Cerebellar cortex (tissue), 1 donor: ENCODE measurements at places on chromosomes 13 and 19.

GRCh38 chr13:33611121-33611805 is 206.7 kb upstream of the RFC3 start:
- DNase-seq, result peak; percentile 72

GRCh38 chr13:111139452-111139851 is 24.3 kb downstream of the ARHGEF7 start:
- no peak for DNase-seq

GRCh38 chr13:97306645-97307044 is 84.5 kb downstream of the MBNL2 start:
- DNase-seq, result no peak

GRCh38 chr13:76994281-76994680 is 2.4 kb downstream of the CLN5 start:
- DNase-seq, result no peak

GRCh38 chr13:50855681-50856080 is 12.2 kb upstream of the DLEU7 start:
- no peak for DNase-seq

DNA sequence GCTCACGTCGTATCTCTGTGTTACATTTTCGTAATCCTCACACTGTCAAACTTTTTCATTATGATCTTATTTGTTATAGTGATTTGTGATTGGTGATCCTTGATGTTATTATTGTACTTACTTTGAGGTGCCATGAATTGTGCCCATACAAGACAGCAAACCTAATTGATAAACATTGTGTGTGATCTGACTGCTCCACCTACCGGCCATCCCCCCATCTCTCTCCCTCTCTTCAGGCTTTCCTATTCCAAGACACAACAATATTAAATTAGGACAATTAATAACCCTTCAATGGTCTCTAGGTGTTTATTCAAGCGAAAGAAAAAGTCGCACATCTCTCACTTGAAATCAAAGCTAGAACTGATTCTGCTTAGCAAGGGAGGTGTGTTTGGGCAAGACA is 349.3 kb downstream of the RBM26 start:
- DNase-seq, result no peak

- DNase-seq, result no peak
These were observed 11.3 kb downstream of the DPY19L3 start for GRCh38 chr19:32416749-32417456.

DNA sequence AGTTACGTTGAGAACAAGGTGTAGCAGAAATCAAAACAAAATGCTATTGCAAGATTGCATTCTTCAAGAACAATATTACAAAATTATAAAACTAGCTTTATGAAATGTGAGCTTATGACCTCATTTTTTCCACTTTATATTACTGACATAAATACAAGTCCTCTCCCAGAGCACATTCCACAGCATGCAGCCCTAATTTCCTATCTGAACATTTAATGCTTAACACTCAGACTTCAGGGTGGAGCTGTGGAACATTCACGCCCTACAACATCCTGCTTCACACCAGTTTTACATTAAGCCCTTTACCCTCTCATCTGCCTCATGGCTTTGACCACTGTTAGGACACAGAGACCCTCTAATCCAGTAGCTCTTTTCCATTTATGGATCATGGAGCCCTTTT is 65.5 kb downstream of the EPSTI1 start:
- DNase-seq, result no peak

DNA sequence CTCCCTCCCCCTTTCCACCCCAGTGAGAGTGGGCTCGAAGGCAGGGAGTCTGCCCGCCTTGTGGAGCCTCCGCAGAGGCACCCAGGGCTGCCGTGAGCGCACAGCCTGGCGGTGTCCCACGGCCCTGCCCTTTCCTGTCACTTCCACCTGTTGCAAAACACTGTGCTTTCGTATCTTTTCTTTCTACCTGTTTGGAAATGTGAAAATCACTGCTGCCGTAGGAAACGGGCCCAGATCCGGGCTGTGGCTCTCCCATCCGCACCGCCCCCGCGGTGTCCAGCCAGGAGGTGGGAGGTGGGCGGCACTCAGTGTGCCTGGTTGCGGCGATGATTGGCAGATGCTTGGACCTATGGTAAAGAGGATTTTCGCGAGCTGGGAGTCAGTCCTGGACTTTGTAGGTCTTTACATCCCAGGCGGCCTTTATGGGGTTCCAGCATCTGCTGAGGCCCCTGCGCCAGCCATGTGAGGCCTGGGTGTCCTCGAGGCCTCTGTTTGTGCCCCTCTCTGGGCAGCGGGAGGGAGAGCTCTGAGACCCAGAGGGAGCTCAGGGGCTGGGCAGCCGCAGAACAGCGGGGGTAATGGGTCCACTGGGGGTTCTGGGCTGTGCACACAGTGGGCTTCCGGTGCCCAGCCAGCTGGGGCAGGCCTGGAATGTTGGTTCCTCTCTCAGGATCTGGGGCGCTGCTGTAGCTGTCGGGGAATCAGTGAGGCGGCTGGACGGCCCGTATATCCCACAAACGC is 6.1 kb downstream of the STK11 start:
- no peak for DNase-seq

DNA sequence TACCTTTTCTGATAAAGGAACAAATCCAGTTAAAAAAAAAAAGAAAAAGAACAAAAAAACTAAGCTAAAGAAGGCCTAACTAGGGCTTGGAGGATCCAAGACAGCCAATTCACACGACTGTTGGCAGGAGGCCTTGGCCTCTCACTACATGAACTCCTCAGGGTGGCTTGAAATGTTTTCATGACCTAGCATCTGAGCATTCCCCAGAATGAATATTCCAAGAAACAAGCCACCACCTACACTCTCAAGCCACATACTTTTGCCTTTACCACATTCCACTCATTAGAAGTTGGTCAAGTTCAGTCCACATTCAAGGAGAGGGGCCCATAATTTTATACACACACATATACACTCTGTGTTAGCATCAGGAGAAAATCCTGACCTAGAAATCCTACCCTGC is 97.6 kb upstream of the SIAH3 start:
- no peak for DNase-seq

- no peak for DNase-seq
These were observed 31.8 kb downstream of the PIP5K1C start for GRCh38 chr19:3668331-3669081.

- no peak for DNase-seq
These were observed 18.9 kb upstream of the CLDN10 start for GRCh38 chr13:95533545-95534160.

DNA sequence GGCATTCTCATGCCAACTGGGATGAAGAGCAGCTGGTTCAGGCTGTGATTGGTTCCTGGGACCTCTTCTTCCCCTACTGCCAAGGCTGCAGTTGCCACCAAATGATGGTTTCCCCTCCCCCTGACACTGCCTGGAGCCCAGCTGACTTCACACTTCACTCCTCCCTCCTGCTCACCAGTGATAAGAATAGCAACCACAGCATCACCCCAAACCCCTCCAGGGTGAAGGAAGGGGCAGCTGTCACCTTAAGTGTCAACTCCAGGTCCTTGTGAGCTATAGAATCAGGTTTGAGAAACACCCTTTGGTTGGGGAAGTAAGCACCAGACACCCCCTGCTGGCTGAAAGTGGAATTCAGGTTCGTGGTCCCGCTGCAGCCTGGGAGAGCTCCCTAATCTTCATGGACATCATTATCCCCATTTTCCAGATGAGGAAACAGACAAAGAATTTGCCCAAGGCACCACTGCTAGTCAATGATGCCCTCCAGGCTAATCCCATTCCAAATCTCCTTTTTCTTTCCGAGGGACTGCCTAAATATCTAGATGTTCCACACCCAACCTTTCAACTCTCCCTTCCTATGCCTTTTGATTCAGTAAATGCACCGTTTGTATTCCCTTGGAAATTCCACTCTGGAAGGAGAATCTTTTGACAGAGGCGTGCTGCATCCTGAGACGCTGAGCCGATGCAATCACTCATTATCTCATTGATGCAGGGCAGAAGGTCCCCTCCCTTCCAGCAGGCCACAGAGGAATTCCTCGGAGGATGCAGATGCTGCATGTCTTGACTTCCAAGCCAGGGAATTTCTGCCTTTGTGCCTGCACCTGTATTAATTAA is 50.6 kb upstream of the UQCRFS1 start:
- peak; percentile 38 for DNase-seq

GRCh38 chr13:25630329-25630900 is 258.6 kb downstream of the ATP8A2 start:
- DNase-seq, result peak; percentile 27

DNA sequence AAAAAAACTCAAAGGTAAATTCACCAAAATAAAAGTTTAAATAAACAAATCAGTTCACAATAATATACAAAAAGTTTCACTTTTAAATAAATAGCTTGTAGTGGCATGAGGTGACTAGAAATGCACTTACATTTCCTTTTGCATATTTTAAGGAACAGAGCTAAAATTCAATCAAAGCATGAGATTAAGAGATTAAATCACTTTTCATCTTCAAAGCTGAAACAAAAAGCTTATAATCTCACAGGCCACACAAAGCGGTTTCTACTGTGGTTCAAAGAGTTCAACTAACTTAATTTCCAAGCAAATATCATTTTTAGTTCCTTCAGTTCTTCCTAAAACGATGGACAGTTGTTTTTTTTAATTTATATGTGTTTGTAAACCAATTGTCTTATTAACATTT is 38.9 kb downstream of the TSC22D1 start:
- no peak for DNase-seq

DNA sequence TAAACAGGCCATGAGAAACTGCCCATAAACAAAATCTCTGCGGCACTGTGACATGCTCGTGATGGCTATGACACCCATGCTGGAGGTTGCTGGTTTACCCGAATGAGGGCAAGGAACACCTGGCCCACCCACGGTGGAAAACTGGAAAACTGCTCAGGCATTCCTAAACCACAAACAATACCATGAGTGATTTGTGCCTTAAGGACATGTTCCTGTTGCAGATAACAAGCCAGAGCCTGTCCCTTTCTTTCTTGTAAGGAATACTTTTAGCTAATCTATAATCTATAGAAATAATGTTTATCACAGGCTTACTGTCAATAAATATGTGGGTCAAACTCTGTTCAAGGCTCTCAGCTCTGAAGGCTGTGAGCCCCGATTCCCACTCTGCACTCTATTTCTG is 12.1 kb downstream of the ZNF561 start:
- DNase-seq, result no peak

DNA sequence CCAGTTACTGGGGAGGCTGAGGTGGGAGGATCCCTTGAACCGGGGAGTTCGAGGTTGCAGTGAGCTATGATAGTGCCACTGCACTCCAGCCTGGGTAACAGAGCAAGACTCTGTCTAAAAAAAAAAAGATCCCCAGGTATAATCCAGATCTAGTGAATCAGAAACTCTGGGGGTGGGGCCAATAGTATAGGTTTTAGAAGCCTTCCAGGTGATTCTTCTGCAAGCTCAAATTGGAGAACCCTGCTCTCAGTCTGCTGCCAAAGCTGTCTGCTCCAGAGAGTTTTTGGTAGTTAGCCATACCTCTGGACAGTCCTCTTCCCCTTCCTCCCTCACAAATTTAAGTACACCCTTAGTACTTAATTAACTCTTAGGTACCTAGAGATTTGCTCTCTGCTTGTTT is 28.0 kb downstream of the SERP2 start:
- DNase-seq, result no peak

DNA sequence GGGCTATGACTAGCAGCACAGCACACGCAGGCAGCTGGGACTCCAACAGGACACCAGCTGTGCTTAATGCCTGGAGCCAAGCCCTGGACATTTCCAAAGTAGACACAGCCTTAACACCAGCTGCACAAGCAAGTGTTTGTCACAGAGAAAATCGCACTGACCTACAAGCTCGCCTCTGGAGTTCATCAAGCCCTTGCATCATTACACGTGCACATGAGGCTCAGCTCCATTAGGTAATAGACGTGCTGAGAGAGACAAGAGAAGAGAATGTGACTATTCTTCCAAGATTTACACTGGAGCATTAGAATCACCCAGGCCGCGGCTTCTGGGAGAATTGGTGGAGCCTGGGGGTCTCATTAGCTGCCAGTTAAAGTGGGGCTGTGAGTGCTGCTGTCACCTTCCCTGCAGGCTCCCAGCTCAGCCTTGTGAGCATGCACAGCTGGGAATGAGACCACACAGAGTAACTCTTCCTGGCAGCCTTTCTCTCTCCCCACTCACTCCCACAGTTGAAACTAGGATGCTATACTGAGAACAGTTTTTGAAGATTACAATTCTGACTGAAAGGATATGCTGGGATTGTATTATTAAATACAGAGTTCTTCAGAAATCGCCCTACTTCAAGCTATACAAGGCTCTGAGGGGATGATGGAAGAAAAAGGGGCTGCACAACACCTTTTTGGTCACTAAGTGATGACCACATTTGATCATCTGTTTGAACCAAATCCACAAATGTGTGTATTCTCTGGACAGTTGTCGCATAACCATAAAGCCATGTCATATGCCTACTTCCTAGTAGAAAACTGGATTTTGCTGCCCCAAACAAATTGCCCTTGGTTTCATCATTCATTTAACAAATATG is 10.5 kb downstream of the STOML3 start:
- no peak for DNase-seq

DNA sequence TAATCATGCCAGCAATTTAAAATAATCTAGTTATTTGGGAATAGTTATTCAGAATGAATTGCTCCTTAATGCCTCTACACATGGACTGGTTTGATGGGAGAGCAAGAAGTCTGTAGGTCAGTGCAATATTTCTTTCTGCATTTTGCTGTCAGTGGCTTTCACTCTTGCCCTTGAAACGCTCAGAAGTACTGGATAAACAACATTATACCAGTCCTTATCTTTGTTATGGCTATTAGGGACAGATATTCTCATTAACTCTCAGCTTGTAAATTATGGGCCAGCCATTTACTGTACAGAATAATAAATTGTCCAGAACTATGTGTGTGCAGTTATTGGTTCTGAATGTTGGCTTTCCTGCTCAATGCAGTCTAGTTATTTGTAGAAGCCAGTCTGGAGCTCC is 224.4 kb downstream of the OXGR1 start:
- DNase-seq, result no peak

- DNase-seq, result no peak
These were observed 3.0 kb downstream of the ZNF557 start for GRCh38 chr19:7072541-7072940.
